GM12878 (cell line): ENCODE measurements at places on chromosomes 6 and 20. TPM values are rescaled to one million over a fixed set of nuclear protein-coding genes. Genes with fewer than 3 reads are reported as not detected.
A peak's percentile ranks its signal among the peaks of the same experiment; 100 is the strongest.

GRCh38 chr6:14863902-14864850 lies 381.7 kb upstream of the JARID2 start:
- no peak for DNase-seq

DNA sequence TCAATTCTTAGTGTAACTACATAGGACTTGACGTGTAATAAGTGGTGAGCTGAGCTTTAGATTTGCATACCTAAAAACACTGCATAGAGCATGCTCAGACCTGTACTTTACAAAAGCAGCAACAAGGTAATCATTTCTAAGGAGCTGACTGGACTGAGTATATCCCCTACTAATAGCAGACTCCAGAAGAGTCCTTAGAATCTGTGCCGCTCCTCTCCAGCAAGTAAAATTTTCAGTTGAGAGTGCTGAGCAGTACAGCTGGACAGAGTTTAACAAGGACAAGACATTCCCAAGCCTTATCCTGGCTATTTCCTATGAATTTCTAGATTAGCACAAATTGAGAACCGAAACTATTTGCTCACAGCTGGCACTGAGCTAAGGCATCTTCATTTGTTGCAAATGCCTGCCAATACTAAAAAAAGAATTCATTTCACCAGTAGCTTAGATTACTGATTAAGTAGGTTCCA lies 26.1 kb upstream of the KLHL31 start:
- DNase-seq, result peak; percentile 25

The DEFB124 gene
- not detected in 2 replicates for total RNA-seq

The DEFB119 gene
- total RNA-seq, result not detected in 2 replicates
